Erythroblast (primary cell): ENCODE measurements at places on chromosomes 2 and 18.

DNA sequence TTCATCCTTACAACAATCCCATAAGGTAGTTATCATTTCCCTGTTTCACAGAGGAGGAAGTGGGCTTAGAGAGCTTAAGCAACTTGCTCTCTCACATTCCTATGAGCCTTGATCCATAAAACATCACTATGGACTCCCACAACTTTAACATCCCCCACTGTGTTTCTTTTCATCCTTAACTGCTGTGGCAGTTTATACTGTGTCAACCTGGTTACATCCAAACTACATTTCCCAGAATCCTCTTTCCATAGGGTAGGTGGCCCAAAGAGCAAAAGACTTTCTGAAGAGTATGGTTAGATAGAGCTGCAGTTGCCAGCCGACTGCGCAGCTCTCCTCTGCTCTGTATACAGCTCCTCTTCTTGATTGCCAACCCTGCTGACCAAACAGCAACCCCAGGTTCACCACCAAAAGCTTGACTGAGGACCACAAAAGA lies 22.5 kb downstream of the MAP3K2 start:
- DNase-seq: no peak

DNA sequence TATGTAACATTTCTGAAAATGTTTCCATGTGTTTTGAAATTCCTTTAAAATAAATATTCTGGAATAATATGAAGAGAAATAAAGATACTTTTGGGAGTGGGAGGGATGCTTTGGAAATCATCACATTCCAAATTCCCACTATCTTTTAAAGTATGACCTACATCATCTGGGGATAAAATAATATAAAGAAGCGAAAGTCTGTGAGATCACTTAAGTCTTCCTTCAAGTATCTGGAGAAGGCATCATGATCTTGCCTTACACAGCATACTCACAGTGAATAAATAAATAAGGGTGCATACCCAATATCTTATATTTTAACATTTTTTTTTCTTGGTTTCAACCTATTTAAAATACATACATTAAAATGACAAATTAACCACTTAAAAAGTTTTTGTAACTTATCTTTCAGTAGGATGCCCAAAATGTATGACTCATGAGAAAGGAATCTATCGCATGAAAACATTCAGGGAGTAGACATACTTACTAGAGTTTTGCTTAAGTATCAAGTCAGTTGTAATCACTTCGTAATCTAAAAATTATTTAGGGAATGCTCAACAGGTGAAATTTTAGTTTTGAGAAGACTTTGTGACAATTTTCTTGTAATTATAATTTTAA lies 248.3 kb upstream of the COL3A1 start:
- no peak for DNase-seq

DNA sequence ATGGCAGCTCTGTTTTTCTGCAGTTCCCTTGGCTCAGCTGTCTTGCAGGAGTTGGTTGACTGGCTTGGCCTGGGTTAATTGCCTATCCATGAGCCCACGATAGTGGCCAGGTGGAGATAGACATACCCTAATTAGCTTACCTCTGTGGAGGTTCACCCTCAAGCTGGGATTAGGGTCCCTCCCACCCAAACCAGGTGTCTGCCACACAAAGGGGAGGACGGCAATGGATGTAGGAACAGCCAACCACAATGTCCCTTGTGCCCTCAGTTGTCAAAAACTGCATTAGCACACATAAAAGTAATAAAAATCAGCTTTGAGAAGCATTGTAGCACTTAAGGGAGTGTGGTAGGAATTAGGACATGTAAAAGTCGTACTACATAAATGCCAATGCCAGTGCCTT lies 4.2 kb downstream of the CYP27A1 start:
- no peak for DNase-seq

DNA sequence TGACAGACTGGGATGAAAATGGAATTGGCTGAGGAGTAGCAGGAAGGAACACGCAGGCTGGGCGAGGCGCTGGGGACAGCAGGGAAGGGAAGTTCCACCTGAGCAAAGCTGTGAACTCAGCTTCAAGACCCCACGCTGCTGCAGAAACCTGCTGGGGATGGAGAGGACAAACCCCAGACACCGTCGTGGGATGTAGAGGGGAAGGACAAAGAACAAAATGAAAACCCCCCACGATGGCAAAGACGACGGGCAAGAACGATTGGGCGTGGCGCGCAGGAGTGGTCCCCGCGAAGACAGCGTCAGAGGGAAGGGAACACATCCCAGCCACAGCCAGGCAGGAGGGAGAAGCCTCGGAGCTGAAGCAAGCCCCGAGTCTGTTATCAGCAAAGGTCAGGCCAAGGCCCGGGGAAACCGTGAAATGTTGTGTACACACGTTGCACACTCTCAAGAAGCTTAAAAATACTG lies 222.9 kb downstream of the NDUFA10 start:
- no peak for DNase-seq

- DNase-seq: no peak
Observed at GRCh38 chr18:12254136-12254819, at the start of gene CIDEA. Gene CIDEA (plus strand): TSS chr18:12254361. CDS start chr18:12254384, 23 bp downstream.

- DNase-seq: no peak
Observed at GRCh38 chr18:67590571-67591141, 74.1 kb upstream of the DSEL start.

GRCh38 chr2:220877897-220878296 lies 694.2 kb downstream of the EPHA4 start:
- no peak for DNase-seq

DNA sequence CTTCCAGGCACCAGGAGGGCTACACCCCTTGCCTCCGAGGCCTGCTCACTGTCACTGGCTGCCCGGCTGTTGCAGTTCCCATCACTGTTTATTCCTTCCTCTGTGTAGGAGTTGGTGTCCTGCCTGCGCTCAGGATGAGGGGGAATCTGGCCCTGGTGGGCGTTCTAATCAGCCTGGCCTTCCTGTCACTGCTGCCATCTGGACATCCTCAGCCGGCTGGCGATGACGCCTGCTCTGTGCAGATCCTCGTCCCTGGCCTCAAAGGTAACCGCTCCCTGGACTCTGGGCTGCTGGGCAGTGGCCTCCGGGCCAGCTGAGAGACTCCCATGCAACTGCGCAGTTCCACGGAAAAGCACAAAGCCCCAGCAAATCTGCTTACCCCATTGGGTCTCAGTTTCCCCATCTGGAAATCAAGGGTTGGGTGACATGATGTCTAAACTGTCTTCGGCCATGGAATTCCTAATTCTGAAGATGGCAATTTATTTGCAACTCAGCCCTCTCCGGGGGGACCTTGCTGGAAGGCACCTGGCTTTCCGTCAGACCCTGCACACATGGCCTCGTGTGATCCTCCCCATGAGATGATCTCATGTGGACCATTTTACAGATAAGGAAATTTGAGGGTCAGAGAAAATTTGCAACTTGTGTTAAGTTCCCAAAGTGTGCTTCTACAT lies 9.4 kb downstream of the COLEC11 start:
- DNase-seq: no peak

GRCh38 chr2:234960175-234961088 lies 8.6 kb downstream of the SH3BP4 start:
- no peak for DNase-seq

GRCh38 chr2:98886066-98886554 lies 49.9 kb downstream of the CRACDL start:
- DNase-seq: no peak

GRCh38 chr18:46536215-46536874 lies 120.7 kb downstream of the LOXHD1 start:
- DNase-seq: no peak

- no peak for DNase-seq
Observed at GRCh38 chr18:50453014-50453680, 78.3 kb downstream of the SKA1 start.

GRCh38 chr2:3849213-3849612 lies 145.8 kb downstream of the DCDC2C start:
- no peak for DNase-seq

GRCh38 chr2:58427572-58428095 lies 186.5 kb upstream of the FANCL start:
- peak; percentile 43 for DNase-seq

GRCh38 chr2:107025869-107026380 lies 140.0 kb upstream of the ST6GAL2 start:
- no peak for DNase-seq

DNA sequence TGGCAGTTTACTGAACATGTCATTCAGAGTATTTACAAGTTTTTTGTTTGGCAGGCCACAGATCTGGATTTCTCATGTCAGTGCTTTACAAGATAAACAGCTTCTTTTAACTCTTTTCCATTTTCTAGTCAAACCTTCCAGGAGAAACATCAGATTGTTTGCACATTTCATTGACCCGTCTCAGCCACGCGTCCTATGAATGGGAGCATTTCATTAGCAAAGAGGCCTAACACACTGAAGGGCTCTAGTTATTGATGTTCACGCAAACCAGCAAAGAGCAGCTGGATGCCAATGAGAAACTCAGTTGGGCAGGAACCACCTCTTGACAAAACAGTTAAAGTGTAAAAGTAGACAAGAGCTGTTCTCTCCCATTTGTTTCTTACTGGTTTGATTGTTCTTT lies 29.2 kb upstream of the MFF start:
- no peak for DNase-seq

DNA sequence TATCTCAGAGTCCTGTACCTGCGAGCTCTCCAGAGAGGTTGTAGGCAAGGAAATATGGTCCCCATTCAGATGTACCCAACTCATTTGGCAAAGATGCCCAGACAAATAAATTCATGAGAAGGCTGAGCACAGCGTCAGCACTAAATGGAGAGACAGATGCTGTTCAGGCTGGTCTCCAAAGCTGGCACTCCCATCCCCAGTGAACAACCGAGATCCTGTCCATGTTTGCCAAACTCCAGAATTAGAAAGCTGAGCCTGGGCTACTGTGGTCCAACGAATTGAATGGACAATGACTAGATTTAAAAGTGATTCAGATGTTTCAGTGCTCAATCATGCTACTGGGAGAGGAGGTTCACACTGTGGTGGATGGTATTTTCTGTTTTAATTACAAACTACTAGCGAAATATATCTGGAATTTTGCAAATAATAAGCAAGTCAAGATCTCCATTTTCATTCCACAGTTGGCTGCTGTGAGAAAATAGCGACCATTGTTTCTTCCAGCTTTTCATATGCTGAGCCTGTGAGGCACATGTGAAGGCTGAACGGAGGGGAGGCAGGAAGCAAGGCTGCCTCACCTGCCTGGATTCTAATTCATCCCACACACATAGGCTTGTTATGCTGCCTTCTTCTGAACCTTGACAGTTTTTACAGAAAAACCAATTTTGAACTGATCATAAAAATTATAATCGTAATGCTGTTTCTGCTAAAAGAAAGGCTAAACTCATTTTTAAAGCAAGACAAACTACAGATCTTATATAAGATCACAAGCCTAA lies 22.6 kb upstream of the DAPL1 start:
- no peak for DNase-seq

DNA sequence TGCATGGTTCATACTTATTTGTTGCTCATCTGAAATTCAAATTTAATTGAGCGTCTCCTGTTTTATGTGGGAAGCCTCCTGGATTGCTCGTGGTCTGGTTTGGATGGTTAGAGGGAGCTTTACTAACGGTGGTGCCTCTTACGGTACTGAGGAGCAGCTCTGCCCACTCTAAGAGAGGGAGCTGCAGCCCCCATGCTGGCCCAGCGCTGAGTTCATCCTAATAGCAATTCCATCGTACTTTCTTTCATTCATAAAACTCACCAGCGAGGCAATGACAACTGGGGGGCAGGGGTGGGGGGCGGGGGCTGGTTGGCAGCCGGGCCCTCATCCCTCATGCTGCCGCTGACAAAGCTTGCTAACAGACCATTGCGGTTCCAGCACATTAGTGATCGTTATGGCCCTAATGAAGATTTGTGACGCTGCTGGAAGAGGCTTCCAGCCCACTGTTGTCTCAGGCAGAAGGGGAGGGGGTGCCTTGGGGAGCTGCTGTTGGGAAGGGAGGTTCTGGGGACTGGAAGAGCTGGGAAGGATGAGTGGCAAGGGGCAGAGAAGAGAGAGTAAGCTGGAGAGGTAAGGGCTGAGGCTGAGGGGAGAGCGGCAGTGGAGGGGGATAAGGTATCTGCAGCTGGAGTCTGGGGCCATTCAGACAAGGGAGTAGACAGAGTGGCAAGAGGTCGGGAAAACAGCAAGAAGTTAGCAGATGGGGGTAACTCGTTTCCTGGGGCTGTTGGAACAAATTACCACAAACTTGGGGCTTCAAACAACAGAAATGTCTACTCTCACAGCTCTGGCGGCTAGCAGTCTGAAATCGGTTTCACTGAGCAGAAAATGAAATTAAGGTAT lies 238.1 kb downstream of the LPIN1 start:
- no peak for DNase-seq

GRCh38 chr2:42791606-42792005 lies 777 bp downstream of the HAAO start:
- no peak for DNase-seq

GRCh38 chr18:32262092-32262491 lies 72.3 kb downstream of the MEP1B start:
- no peak for DNase-seq

GRCh38 chr2:126299469-126299976 lies 356.4 kb upstream of the GYPC start:
- no peak for DNase-seq

- no peak for DNase-seq
Observed at GRCh38 chr2:52405980-52406379, 1361.6 kb upstream of the CHAC2 start.
